ENCODE measurements at places on chromosomes 3 and 15.

GRCh38 chr3:187919048-187919447, 173.8 kb upstream of the BCL6 start:
- no peak for DNase-seq

DNA sequence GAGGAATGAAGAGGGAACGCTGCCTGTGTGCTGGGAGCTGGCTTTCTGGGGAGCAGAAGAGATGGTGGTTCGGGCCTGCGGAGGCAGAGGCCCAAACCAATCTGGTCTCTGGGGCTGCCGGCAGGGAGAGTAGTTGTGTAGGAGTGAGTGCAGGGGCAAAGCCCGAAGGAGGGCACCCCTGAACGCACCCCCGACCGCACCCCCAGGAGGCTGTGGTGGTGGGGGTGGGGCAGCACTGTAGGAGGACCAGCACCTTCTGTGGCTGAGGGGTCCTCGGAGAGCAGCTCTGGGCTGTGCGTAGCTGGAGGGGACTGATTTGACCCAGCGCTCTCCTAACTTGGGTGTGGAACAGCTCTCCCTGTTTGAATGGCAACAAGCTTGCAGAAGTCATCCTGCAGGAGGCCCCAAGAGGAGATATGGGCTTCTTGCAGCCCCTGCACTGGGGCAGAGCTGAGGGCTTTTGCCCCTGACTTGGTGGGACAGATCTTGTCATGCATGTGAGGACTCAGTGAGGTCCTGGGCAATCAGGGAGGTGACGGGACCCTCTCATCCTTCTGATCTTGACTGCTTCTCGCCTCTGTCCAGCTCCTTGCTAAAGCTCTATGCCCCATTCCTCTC, 26.1 kb downstream of the C15orf39 start:
- no peak for DNase-seq

GRCh38 chr3:10004960-10005564, 18.4 kb upstream of the EMC3 start:
- DNase-seq: no peak

GRCh38 chr15:96735632-96736240, 405.2 kb downstream of the NR2F2 start:
- no peak for DNase-seq

GRCh38 chr15:40828447-40829036, at the start of gene PPP1R14D:
Gene PPP1R14D, minus strand, starts transcription at chr15:40828708. Its CDS starts 67 bp downstream, at chr15:40828641.
- no peak for DNase-seq

DNA sequence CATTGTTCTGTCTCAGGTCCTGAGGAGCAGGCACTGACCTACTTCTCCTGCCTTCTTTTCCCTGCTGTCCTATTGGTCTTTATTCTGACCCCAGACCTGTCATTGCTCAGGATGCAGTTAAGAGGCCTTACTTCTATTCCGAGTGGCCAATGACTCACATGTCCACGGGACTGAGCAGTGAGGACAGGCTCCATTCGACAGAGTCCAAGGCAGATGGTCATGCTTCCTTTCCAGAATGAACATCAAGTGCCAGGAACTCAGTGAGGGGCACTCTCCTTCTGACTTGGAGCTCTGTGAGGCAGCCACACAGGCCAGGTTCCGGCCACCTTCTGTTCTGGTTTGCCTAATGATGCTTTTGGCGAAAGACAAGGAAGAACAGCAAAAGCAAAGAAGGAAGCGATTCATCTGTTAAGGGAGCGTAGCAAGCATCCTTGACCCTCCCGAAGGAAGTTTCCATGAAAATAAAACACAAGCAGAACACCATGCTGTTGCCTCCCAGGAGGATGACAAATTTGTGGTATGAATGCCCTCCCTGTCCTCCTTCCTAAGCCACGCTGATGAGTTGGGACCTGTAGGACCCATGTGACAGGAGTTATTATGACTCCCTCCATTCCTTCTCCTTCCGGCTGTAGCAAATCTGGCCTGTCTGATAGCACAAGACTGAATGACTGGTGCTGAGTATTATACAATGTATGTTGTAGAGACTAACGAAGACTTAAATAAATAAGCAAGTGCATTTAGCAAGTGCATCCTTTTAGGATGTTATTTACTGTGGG, 14.4 kb upstream of the TPRG1 start:
- DNase-seq: no peak

- DNase-seq: no peak
Observed at GRCh38 chr3:87706176-87706575, 352.6 kb downstream of the CGGBP1 start.

GRCh38 chr3:126051234-126051633, 32.7 kb downstream of the SLC41A3 start:
- DNase-seq: peak; percentile 19

- no peak for DNase-seq
Observed at GRCh38 chr3:48467110-48467454, 20.5 kb downstream of the ATRIP start.

- no peak for DNase-seq
Observed at GRCh38 chr3:140205598-140205997, 270.6 kb downstream of the CLSTN2 start.

GRCh38 chr3:87426918-87427317, 150.5 kb upstream of the POU1F1 start:
- no peak for DNase-seq

- peak; percentile 42 for DNase-seq
Observed at GRCh38 chr3:195774917-195775316, 36.8 kb downstream of the MUC4 start.

DNA sequence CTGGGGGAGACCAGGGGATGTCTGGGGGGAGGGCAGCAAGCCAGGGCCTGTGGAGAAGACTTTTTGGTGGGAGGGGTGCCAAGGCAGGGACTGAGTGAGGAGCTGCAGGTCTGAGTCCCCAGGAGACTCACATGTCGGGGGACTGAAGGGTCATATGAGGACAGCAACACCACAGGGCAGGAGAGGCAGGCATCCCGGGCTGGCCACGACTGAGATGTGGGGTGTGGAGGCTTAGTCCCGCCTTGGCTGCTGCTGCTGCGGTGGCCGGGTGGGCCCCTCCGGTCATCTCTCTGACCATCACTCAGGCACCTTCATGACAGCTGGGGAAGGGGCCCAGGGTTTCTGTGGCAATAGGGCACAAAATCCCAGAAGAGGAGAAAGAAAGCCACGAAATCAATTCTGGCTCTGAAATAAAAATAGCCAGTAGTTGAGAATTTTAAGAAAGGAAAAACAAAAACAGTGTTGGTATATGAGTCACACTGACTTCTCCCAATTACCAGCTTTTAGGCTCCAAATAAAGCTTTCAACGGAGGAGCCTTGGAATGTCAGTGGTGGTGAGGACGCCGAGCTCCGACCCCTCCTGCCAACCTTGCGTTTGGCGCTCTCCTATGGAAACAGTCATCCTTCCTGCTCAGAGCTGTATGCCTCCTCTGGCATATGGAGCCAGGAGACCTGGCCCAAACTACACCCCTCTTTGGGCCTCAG, 52.9 kb upstream of the ITGA11 start:
- no peak for DNase-seq

DNA sequence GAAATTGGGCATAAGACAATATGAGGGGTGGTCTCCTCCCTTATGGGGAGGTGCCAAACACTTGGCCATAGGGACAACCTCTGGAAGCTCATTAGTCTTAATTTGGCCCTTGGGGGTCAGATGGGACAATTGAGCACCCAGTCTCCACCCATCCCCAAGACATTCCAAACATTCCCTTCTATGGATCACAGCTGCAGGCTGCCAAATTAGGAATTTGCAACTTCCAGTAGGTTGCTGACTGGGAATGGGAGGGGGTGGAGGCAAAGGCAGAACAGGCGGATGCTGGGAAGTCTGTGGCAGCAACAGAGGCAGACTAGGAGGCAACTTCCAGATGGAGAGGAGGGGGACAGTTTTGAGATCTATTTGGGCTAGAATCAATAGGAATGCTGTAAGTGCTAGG, 1.4 kb upstream of the PDHB start:
- peak; percentile 48 for DNase-seq

Measured in ureter (tissue), 1 donor.